ENCODE measurements at places on chromosomes 7 and 10.

DNA sequence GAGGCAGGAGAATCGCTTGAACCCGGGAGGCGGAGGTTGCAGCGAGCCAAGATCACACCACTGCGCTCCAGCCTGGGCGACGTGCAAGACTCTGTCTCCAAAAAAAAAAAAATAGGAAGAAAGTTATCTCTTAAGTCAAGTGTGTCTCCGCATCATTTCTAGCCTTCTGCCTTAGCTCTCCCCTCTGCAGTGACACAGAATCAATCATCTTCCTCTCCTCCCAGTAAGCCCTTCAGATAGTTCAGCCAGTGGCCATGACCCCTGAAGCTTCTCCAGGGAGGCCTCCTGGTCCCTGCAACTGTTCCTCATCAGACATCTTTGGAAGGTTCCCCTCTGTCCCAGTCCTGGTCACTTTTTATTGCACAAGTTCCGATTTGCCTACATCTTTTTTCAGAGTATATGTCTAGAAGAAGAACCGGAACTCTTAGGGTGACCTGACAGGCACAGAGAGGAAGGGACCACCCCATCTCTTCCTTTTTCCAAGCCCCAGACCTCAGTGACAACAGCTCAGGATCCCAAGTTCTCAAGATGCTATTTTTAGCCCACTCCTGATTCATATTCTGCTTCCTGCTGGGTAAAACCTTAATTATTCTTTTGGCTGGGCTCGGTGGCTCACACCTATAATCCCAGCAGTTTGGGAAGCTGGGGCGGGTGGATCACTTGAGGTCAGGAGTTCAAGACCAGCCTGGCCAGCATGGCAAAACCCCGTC lies 6.6 kb upstream of the RHBDD2 start:
- no peak for DNase-seq

GRCh38 chr7:16232273-16232672 lies 189.1 kb downstream of the CRPPA start:
- DNase-seq: no peak

DNA sequence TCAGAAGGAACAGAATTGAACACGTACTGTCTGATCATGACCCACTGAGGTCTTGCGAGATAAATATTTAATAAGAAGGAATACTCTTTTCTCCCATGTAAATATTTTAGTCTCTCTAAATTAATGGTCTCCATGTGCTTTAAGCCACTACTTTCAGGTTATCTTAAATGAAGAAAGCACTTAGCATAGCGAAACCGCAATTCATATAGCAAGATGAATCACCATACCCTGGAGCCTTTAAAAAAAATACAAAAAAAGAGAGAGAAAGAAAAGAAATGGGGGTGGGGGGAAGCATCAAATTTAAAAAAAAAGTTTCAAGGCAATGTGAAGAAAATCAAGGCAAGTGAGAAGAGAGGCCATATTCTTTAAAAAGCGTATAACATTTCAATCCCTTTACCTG lies 82.5 kb downstream of the CTTNBP2 start:
- no peak for DNase-seq

DNA sequence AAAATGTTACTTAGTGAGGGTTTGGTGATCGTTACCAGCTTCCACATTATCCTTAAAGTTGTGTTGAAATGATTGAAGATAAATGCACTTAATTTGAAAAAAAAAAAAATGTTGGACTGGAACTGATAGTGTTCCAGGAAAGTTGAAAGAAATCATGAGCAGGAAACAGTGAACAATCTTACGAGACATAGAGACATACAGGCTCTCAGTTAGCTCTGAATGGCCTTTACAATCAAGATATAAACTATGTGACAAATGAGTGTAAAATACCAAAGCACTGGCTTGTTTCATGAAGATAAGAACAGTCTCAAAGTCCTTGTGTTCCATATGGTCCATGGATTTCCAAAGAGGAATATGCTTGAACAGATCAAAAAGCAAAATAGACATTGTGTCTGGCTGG lies 430.1 kb upstream of the ETV1 start:
- no peak for DNase-seq
